ENCODE measurements at places on chromosomes 13 and 19.

- DNase-seq, result no peak
These were observed 198.1 kb downstream of the ZNF486 start for GRCh38 chr19:20365146-20365545.

DNA sequence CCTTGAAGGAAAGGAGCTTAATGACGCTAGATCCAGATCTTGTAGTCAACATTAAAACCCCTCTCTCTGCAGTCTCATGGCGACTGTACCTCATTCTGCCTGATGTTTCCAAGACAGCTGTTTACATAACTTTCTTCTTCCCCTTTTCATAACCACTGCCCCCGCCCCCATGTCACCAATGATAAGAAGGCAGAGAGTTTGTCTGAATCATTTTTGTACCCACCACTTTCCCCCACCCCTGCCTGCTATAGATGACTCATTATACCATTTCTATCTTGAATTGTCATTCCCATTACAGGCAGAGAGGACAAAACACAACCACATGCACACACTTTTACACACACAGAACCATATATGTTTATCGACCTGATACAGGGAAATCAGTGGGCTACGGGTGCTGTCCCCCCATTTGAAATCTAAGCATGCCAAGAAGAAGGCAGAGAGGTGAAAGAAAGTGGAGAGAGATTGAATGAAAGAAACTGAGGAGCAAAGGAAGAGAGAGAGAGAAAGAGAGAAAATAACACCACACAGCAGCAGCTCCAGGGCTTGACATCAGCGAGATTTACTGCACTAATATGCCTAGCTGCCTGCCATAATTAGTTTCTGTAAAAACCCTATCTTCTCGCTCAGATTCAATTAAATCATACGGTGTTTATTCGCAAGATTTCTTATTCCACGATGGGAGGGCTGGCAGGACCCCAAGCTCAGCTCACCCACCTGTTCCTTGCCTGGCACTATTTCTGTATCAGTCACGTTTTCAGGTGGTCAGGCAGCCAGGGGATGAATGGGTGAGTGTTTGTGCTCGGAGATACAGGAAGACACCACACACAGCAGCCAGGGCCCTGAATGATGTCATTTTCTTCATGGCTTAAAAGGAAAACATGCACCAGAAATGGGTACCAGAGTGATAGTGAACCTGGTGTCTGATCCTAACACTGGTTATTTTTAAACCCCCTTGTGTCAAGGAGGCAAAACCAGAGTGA lies 114.3 kb upstream of the SERP2 start:
- DNase-seq, result no peak

DNA sequence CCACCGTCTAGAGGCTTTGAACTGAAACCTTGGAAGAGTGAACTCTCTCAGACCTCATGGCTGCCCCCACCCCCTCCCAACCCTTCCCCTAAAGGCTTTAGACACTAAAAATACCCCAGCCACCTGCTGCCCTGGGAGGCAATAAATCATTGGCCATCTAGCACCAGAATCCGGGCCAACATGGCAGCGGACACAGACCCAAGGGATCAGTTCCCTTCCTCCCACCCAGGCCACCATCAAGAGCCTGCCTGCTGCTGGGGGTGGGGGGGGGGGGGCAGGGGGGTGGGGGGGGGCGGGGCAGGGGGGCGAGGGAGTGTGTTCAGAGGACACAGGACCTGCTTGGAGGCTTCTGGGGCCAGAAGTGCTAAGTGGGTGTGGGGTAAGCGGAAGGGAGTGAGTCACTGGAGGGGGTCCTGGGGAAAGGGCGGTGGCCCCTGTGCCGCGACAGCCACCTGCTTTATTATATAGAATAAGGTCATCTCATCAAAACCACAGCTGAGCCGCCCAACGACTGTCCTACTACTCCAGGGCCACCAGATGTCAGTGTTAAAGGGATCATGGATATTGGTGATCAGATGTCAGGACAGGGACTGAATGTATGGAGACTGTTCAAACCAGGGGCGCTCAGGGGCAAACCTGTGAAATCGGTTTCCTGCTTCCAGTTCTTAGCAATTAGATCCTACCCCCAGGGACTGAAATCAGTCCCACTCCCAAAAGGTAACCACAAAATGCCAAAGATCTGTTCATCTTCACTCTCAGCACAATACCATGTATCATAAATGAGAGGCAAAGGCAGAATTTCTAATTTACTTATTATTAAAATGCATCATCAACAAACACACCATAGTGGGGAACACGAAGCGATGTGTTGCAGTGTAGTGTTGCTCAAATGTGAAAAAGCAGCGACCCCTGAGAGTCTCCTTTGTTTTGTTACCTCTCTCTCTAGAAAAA lies 24.3 kb downstream of the ARL11 start:
- DNase-seq, result no peak

- DNase-seq, result no peak
These were observed 759 bp downstream of the ZMYM2 start for GRCh38 chr13:19959141-19959830.

GRCh38 chr19:1672769-1673644 lies 20.6 kb upstream of the TCF3 start:
- DNase-seq, result no peak

DNA sequence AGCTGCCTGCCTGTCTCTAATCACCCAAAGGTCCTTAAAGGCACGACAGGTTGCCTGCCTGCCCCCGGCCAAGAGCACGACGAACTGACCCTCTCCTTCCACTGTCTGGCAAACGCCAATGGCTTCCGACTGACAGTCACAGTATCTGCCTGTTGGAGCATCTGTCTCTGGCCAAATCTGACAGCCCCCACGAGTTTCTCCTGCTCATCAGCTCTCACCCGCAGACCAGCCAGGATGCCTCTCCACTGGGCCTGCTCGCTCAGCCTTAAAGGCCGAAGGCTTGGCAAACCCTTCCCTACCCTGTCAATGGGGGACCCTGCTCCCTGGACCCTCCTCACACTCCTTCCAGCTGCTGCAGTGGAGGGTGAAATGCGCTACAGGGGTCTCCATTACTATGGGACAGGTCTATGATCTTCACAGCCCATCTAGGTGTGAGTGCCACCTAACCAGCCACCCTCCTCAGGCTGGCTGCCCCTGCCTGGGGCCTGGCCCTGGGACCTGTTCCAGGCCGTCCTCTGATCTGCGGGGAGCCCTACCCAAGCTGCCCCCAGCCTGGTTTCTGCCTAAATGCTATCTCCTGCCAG lies 932 bp downstream of the FAM83E start:
- no peak for DNase-seq
